ENCODE measurements at places on chromosomes 11 and 22. TPM values are rescaled to one million over a fixed set of nuclear protein-coding genes. Genes with fewer than 3 reads are reported as not detected.
A peak's percentile ranks its signal among the peaks of the same experiment; 100 is the strongest.

- DNase-seq: no peak
Measured at GRCh38 chr11:91527380-91528030, 697.1 kb upstream of the FAT3 start.

Gene PTPN5
- not detected for total RNA-seq

DNA sequence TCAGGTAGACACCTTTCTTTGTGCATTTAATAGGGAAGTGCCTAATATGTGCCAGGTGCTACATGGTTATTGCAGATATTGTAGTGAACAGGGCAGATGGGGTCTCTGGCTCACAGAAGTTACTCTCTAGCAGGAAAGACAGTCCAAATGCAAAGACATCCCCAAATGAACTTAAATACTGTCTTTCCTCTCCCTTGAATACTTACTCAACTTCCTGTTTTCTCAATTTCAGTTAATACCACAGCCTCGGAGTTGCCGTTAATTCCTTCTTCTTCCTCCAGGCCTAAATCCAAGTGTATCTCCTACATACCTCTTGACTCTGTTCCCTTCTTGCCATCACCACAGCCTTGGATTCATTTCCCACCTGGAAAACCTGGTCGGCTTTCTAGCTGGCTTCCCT, 134.3 kb upstream of the SESN3 start:
- no peak for DNase-seq

DNA sequence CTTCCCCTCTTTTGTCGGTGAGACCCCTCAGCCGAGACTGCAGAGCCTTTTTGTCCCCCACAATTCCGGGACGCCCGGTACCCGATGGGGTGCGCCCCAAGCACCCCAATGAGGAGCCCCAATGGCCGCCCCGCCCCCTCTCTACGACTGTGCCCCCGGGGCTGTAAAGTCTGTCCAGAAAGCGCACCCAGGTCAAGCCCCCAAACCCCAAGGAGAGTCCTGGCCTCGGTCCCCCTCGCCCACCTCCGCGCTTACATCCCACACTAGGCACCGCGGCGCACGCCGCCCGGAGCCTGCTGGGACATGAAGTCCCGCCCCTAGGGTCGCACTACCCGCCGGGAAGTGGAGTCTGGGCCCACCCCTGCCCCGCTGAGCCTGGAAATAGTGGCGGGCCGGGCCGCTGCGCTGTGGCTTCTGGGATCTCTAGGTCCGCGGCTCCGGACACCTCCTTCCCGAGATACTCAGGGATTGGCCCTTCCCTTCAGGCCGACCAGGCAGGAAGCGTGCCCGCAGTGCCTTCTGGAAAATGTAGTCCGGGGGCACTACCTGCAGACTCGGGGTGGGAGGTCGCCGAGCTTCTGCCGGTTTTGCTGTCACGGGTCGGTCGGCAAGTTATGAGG, at the start of gene MEN1:
Gene MEN1, minus strand, starts transcription at position 281 of the 620 bp plus-strand sequence. CDS start 442 bp downstream, outside the sequence.
- DNase-seq: peak; percentile 97

Gene POU2AF3
- total RNA-seq: 4.5 TPM

- DNase-seq: no peak
Measured at GRCh38 chr22:49068861-49069500, 758.7 kb downstream of the BRD1 start.

DNA sequence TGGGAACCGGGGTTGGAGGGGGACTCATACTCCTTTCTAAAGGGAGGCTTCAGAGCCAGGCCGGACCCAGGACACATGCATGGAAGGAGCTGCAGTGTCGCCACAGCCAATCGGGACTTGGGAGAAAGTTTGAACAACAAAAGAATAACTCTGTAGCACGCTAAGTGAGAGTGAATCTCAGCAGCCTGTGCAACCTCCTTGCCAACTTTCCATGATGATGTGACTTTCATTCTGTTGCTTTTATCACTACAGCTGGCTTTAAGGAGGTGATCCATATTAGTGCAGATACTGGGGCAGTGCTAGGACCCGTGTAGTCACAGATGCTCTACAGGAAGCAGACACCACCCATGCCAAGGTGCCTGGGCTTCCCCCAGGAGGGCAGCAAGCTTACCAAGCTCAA, 157.3 kb downstream of the MPPED1 start:
- DNase-seq: no peak

Gene SHISA8
- not detected for total RNA-seq

Gene CHRM4
- 0.42 TPM for total RNA-seq

Gene TEX54
- total RNA-seq: not detected

- no peak for DNase-seq
Measured at GRCh38 chr11:36465449-36466163, 44.5 kb downstream of the TRAF6 start.

Gene A4GALT
- 2.7 TPM for total RNA-seq

DNA sequence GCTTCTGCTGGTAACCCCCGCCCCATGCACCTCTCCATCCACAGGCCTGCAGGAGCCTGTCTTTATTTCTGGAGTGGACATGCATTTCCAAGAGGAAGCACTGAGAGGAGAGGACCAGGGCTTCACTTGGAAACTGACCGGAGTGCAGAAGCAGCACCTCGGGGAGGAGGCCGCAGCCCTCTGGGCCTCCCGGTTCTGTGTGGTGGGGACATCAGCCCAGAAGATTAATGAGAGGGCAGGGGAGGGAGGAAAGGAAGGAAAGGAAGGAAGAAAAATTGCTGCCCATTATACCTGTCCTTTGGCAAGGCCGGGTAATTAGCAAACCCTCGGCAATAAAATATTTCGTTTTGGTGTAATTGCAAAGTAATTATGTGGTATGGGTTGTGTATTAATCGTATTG, 97.0 kb downstream of the TP53I11 start:
- no peak for DNase-seq

Gene P4HA3
- total RNA-seq: 0.12 TPM

GRCh38 chr22:37330200-37331033, 48.1 kb downstream of the CYTH4 start:
- peak; percentile 73 for DNase-seq
